Right forelimb (tissue), 1 donor: ENCODE measurements at places on chromosomes 1 and 21.

DNA sequence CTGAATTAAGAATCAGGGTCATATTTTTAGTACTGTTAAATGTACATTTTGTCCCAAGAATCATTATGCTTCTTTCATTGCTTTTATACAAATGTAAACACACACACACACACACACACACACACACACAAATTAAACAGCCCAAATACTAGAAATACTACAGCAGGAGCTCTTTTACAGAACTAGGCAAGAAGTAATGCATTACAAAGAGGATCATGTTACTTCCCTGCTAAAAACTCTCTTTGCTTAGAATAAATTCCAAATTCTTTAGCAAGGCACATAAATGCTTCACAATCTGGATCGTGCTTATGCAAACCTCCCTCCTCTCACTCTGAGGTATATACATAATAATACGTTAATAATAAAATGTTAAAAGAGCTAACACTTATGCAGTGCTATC lies 720.4 kb upstream of the ADGRL4 start:
- DNase-seq = no peak

DNA sequence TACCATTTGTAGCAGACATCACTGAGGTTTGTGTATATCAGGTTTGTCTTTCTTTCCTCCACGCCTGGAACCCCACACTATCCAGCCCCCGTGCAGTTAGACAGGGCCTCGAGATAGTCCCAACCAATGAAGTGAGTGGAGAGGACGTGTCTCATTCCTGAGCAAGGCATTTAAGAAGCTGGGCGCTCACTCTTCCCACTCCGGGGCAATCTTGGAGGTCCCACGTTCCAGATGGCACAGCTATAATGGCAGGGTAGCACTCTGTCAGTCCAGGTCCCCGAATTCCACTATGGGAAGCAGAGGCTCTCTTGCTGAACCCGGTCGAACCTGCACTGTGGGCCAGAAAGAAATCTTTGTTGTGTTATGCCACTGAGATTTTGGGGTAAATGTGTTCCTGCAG lies 57.3 kb upstream of the CSF3R start:
- no peak for DNase-seq

DNA sequence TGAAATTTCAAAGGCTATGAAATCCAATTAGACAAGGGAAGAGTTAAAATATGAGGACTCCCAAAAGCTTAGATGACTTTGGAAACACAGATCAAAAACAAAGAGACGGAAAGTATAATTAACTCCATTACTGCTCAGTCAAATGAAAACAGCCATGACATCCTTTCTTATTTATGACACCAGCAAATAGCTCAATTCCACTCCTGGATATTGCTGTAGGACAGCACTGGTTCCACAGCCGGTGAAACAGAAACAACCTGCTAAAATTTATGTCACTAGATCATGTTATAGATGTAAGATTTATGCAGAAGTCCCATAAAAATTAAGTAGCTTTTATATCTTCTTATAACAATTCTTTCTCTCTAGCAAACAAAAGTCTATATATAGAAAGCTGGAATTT lies 65.6 kb upstream of the RRP15 start:
- no peak for DNase-seq

DNA sequence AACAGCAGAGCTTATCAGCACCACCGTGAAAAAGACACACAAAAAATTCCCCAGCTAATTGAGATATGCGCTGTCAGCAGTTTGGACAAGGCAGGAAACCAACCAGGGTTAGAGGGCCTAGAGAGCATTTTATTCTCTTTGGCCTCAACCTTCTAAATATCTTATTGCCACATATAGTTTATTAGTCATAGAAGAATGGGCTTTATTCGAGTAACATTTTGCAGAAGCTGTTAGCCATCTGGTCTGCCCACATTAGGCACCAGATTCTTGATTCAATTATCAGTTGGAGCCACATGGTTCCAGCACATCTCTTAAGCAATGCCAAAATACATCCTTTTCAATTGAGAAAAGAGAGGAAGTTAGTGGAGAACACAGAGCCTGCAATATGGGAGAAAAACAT lies 109.9 kb upstream of the CXADR start:
- no peak for DNase-seq

DNA sequence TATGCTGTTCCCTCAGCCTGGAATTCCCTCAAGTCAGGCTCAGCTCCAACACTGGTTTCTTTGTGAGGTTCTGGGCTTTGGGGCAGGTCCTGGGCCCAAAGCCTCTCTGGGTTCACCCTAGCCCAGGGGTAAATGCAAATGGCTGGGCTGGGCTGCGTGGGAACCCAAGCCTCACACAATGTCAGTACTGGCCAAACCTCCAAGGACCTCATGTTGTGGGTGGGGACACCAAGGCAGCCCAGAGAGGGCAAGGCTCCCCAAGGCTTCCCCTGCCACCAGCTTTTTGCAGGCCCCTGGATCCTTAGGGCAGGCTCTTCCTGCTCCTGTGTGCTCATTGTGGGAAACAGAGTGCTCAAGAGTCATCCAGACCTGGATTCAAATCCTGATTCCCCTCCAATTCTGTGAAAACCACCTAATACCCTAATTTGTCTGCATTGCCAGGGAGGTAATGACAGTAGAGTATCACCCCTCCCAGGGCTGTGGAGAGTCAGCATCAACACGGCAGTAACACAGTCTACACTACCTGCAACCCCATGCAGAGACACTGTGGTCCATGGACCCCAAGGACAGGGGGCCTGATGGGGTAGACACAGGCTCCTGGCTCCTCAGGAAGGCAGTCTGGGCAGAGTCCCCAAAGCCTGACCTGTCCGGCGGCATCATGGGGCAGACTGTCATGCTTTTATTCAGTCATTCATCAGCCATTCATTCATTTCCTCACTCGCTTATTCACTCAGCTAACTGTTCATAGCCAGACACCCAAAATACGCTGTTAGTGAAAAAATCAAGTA lies 85.7 kb downstream of the DMRTB1 start:
- peak; percentile 30 for DNase-seq

DNA sequence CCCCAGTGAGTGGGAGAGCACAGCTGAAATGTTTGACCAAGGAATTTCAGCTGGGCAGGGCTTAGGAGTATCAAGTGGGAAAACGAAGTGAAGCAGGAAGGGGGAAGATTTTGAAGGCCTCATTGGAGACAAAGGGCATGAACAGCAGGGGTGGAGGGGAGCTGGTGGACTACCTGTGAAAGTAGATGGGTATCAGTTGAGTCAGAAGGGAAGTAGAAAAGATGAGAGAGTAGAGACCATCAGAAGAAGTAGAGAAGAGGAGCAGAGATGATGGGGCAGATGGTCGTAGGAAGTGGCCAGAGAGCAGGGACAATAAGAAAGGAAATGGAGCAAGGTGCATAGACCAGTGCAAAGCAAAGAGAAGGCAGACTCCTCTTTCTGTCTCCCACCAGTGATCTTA lies 189.0 kb upstream of the RUNX1 start:
- DNase-seq = no peak

DNA sequence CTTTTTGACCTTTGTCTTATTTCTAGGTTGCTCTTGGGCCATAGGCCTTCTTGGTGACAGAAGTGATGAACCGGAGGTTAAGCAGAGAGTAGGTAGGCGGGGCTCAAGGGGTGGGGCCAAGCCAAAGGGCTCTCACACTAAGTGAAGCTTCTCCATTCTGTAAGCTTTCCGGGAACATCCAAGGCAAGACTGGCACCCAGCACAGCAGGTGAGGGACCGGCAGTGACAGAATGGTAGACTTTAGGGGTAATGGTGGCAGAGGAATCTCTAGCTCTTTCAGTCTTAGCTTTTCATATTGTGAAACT lies at the start of gene TNFAIP8L2:
TSS of gene TNFAIP8L2 (plus strand) at position 135 of the 305 bp plus-strand sequence. CDS start 2,049 bp downstream, outside the sequence.
- DNase-seq = no peak

DNA sequence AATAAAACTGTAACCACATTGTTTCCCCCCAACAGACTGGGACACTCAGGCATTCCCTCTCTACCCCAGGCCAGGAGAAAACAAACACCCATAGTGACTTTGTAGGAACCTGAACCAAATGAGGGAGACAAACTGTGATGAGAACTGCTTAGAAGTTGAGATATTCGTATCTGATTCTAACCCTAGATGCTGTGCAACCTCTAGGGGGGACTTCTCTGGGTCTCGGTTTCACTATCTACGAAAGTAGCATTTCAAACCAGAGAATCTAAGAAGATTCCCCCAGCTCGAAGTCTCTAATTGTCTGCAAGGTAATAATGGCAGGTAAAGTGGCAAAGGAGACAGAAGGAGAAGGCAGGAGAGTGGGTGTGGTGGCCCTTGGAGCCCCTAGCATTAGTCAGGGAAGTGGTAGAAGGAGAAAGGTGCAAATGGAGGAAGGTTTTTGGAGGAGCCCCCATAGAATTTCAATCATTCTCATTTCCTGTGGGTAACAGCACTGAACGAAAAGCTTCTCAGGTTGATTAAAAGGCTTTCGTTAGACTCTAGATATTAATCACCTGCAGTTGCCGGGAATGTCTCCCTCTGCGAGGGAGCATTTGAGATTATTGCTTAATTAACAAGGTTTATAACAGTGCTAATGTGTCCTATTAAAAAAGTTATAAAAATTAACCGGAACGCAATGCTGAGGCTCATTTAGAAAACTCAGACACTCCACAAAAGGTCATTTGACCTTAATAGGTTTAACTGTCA lies 46.4 kb downstream of the BEND5 start:
- no peak for DNase-seq

DNA sequence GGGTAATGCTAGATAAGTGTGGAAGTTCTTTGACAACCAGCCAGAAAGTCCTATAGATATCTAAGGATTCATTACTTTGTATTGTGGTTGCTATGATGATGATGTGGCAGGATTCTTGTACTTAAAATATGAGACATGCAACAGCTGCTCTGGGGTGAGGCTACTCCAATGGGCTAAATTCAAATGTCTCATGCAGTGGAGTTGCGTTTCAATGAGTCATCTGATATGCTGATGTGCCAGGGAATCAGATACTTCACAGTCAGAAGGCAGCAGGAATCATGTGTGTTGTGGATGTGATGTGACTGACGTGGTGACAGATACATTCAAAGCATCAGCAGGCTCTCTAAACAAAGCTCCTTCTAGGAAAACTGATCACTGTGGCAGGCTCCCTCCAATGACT lies 66.5 kb downstream of the TSEN15 start:
- no peak for DNase-seq

GRCh38 chr1:59670662-59671061 lies 144.1 kb upstream of the HOOK1 start:
- DNase-seq = no peak

GRCh38 chr1:244050835-244051444 lies at the start of gene ZBTB18:
Gene ZBTB18 (plus strand): TSS chr1:244051283. CDS start chr1:244051432, 149 bp downstream.
- DNase-seq = no peak

GRCh38 chr1:158028969-158029368 lies 35.5 kb downstream of the KIRREL1 start:
- DNase-seq = no peak

GRCh38 chr21:37764691-37765090 lies 151.6 kb downstream of the KCNJ6 start:
- no peak for DNase-seq

DNA sequence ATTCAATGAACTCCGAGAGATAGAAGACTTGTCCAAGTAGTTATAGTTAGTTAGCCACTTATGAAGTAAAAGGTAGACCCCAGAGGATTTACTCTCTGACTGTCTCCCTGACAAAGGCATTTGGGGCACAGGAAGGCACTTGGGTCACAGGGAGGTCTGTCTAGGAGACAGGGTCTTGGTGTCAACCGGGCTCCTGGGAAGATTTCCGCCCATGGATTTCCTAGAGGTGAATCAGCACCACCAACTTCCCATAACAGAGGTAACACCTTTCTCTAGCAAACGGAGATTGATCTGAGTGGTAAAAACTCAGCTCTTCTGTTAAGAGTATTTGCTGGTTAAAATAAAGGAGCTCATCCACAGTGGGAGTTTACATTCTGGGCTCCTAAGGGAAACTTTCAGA lies 16.4 kb downstream of the CCN1 start:
- DNase-seq = no peak

DNA sequence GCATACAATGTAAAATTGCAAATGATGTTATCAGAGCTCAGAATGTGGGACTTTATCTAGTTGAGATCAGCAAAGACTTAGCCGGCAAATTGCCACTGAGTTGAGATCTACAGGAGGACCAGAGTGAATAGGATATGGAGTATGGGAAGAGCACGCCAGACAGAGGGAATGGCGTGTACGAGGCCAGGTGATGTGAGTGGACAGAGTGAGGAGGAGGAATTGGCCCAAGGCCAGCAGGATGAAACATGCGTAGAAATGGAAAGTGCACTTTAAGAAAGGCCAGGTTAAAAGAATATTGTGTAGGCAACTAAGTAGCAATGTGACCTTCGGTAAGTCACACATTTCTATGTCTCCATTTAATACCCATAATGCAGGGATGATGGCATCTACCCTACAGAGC lies 211.0 kb downstream of the ZP4 start:
- no peak for DNase-seq

- DNase-seq = no peak
Observed at GRCh38 chr21:35394049-35394448, 344.9 kb upstream of the RUNX1 start.

GRCh38 chr1:232627171-232627570 lies 2.8 kb downstream of the SIPA1L2 start:
- no peak for DNase-seq

GRCh38 chr1:50981741-50982140 lies 11.7 kb downstream of the CDKN2C start:
- no peak for DNase-seq

DNA sequence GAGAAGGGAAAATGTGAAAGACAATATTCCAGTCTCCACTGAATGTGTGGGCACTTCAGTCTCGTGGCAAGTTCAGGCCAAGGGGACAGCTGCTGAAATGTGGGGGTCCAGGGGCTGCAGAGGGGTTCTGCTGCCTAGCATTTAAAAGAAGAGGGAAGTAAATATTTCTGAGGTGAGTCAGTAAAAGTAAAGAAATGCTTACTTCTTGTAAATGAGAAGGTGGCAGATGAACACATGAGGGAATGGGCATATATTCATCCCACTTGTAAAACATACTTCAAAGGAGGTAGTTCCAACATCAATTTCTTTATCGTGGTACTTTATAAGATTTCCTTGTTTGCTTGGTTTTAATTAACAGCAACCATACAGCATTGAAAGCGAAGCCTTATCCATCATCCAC lies 63.1 kb upstream of the HIVEP3 start:
- DNase-seq = no peak

GRCh38 chr1:211591980-211592493 lies 13.1 kb upstream of the SLC30A1 start:
- no peak for DNase-seq

- no peak for DNase-seq
Observed at GRCh38 chr1:153801028-153801625, 25.9 kb downstream of the SLC27A3 start.

- DNase-seq = no peak
Observed at GRCh38 chr1:194723067-194723466, 1536.7 kb upstream of the B3GALT2 start.

- no peak for DNase-seq
Observed at GRCh38 chr21:18518054-18518481, 114.5 kb upstream of the TMPRSS15 start.

GRCh38 chr1:183887826-183888819 lies 83.2 kb downstream of the RGL1 start:
- DNase-seq = no peak

GRCh38 chr1:87600854-87601253 lies 272.2 kb downstream of the LMO4 start:
- no peak for DNase-seq

DNA sequence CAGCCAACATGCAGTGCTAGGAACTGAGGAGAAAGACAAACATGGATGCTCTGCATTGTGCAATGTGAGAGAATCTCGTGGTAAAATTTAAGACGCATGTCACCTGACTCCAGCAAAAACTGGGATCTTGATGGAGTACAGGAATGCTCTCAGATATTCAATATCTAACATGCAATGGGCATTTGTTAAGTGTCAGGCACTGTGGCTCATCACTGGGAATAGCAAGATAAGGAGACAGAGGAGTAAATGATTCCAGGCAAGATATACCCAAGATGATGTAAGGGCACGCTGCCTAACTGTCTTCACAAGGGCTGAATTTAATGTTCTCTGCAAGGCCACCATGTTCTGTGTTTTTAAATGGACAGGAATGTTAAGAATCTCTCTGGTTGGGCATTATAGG lies 67.8 kb downstream of the LPAR3 start:
- no peak for DNase-seq
